DMS153 (cell line): ENCODE measurements at places on chromosomes 2 and 18.

DNA sequence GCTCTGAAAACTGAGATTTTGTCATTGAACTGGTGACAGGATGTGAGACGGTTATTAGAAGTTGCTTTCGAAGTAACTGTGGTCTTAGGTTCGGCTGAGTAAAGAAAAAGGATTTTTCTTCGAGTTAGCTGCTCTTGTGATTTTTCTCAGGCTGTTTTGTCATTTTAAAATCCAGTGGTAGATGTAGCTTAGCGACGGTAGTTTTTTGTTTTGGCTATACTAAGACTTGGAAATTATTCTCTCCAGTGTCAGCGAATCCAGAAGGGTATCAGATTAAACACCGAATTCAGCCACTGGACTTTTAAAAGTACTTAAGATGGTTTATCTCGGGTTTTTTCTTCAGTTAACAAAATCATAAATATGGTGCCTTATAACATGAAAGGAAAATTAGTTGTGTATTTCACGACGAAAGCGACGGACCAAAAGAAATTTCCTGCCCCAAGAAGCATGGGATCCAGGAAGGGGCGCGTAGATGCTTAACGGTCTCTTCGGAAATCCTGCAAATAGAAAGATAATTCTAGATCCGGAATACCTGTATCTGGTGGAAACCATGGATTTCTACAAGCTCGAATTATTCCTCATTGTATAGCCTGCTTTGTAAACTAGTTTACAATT is 1.2 kb downstream of the SFT2D3 start:
- no peak for DNase-seq

DNA sequence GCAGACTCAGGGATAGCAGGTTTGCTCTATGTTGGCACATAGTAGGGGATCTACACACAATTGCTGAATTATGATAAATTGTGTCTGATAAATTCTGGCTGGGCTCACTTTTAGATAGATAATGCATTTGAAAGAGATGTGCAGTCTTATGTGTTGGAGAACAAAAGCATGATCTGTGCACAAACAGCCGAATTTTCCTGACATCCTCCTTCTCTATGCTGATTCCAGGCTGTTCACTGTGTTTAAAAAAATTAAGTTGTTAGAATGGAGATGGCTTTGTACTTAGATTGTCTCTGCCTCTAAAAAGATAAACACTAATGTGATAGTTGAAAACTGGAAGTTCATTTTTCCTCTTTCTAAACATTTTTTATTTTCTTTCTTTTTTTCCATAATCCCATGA is 2.1 kb downstream of the CERS6 start:
- no peak for DNase-seq

DNA sequence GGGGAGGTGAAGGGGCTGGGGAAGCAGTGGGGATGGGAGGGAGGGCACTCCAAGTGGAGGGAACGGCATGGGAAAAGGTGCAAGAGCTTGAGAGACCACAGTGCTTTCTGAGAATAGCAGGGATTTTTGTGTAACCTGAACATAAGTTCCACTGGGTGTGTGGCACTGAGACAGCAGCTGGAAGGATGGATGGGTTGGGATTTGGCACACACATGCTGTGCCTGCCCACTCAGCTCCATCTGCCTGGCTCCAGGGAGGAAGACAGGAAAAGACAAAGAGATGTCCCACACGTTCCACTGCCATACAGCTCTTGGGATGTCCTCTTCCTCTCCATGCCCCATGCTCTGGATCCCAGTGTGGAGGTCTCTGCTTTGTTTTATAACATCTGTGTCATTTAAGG is 114.1 kb upstream of the TEX51 start:
- no peak for DNase-seq

DNA sequence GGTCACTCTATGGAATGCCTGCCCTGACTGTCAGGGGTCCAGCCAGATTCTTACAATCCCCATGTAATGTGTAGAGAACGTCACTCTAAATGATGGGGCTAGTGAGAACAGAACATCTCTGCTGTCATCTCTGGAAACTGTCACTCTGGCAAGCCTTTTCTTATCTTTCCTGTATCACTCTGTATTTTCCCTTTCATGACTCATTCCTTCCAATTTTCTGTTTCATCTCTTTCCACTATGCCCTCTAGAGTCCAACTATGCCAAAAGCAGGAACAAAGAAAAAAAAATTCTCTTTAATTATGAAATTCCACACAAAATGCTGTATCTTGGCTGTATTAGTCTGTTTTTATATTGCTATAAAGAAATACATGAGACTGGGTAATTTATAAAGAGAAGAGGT is 608.8 kb downstream of the ADCYAP1 start:
- DNase-seq: no peak

GRCh38 chr2:64565949-64566710 is 42.0 kb downstream of the AFTPH start:
- no peak for DNase-seq

DNA sequence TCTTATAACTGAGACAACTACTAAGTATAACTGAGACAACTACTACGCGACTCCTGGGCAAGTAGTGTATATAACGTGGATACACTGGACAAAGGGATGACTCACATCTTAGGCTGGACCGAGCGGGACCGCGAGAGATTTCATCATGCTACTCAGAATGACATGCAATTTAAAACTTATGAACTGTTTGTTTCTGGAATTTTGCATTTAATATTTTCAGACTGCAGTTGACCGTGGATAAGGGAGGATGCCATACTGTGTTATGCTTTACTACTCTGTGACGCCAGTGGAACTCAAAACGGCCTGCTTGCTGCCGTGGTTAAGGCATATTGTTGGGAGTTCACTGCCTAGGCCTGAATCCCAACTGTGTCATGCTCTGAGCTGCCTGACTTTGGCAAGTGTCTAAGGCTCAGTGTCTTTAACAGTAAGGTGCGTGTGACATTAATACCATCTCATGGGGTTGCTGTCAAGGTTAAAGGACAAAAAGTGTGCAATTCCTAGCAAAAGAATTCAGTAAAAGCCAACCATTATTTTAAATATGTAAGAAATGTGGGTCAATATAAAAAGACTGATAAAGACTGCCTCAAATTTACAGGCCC is 64.6 kb downstream of the BMP10 start:
- no peak for DNase-seq

GRCh38 chr2:230957756-230958391 is 32.8 kb upstream of the GPR55 start:
- DNase-seq: no peak

- no peak for DNase-seq
Measured at GRCh38 chr2:155866477-155866876, 466.0 kb downstream of the NR4A2 start.

- DNase-seq: no peak
Measured at GRCh38 chr2:65016789-65017188, 27.6 kb downstream of the SLC1A4 start.

DNA sequence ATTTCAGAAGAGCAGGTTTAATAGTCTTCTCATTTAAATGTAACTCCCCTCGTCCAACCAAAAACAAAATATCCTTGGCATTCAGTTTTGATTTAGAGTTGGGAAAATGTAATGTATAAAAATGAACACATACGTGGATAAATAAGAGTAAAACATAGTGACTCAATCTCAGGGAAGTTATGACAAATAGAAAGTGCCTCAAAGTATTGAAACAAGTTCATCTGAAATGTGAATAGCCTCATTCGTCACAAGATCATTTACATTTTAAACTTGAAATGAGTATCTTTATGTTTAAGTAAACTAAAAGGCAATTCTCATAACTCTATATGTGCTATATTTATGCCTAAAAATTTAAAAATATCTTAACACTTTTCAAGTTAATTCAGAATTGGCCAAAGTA is 122.2 kb upstream of the SMAD7 start:
- no peak for DNase-seq

DNA sequence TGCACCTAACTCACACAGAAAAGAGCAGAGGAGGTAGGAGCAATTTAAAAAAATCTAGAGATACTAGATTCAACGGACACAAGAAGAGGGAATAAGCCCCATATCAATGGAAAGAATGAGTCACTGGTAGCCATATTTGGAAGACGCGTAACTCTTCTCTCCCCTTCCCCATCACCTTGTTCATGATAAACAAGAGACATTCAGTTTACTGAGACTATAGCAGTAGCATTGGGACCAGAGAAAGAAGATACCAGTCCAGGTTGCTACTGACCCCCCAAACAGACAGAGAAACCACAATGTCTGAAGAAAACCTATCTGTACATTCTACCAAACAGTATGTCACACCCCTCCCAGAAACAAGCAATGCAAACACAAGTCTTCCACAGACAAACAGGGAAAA is 81.1 kb downstream of the SLC66A3 start:
- DNase-seq: no peak

DNA sequence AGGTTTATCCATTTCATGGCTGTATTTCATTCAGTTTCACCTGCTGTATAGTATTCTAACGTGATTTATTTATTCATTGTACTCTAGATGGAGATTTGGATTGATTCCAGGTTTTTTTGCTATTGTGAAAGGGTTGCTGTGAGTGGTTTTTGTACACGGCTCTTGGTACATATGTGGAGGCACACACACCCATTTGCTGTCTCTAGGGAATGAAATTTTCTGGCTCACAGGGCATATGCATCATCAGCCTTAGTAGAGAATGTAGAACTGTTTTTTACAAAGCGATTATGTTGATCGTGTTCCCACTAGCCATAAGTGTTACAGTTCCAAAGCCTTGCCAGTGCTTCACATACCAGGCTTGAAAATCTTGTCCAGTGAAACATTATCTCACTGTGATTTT is 5.1 kb downstream of the SPTBN1 start:
- DNase-seq: no peak

GRCh38 chr2:70094978-70095719 is 7.9 kb downstream of the PCBP1 start:
- DNase-seq: peak; percentile 82

GRCh38 chr2:197599285-197599965 is 76.0 kb downstream of the RFTN2 start:
- no peak for DNase-seq

GRCh38 chr2:135124924-135125886 is 73.1 kb downstream of the RAB3GAP1 start:
- DNase-seq: no peak

DNA sequence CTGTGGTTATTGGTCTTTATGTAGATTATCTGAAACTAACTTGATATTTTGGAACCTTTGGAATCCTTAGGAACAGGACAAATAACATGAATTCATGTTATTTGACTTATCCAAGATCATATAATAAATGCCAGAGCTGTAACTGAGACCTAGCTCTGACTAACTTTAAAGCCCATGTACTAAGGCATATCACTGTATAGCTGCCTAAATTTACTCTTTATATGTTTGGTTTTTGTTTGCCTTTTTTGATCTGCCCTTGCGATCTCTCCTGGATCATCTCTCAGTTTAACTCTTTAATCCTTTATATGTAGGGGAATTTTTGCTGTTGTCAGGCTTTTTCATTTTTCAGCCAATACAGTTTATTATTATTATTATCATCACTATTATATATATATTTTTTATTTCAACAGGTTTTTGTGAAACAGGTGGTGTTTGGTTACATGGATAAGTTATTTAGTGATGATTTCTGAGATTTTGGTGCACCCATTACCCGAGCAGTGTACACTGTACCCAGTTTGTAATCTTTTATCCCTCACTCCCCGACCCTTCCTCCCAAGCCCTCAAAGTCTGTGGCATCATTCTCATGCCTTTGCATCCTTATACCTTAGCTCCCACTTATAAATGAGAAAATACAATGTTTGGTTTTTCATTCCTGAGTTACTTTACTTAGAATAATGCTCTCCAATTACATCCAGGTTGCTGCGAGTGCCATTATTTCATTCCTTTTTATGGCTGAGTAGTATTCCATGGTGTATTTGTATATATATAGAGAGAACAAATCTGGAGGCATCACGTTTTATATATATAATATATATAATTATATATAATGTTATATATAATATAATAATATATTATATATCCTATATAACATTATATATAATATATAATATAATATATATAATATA is 48.9 kb downstream of the APLF start:
- DNase-seq: no peak

DNA sequence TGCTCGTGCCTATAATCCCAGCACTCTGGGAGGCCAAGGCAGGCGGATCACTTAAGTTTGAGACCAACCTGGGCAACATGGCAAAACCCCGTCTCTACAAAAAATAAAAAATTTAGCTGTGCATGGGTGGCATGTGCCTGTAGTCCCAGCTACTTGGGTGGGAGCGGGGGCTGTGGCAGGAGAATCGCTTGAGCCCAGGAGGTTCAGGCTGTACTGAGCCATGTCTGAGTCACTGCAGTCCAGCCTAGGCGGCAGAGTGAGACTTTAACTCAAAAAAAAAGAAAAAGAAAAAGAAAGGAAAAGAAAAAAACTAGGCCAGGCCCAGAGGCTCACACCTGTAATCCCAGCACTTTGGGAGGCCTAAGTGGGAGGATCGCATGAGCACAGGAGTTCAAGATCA is 30.8 kb downstream of the TWSG1 start:
- DNase-seq: no peak

- DNase-seq: no peak
Measured at GRCh38 chr2:4556135-4556896, 852.9 kb downstream of the DCDC2C start.

DNA sequence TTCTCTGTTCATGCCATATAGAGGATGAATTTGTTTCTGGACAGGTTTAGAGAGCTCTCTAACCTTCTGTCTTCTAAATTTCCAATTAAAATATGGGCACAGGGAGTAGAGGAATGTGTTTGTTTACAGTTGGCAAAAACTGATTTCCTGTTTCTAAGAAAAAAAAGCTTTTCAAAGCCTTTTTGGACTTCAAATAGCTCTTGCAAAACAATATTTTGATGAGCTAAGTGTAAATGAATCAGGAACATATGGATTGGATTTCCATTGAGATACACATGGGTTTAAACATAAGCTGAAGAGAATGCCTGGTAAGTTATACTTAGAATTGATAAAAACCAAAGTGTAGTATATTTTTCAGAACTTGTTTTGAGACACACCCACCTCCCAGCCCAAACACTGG is 677.5 kb downstream of the NYAP2 start:
- no peak for DNase-seq

DNA sequence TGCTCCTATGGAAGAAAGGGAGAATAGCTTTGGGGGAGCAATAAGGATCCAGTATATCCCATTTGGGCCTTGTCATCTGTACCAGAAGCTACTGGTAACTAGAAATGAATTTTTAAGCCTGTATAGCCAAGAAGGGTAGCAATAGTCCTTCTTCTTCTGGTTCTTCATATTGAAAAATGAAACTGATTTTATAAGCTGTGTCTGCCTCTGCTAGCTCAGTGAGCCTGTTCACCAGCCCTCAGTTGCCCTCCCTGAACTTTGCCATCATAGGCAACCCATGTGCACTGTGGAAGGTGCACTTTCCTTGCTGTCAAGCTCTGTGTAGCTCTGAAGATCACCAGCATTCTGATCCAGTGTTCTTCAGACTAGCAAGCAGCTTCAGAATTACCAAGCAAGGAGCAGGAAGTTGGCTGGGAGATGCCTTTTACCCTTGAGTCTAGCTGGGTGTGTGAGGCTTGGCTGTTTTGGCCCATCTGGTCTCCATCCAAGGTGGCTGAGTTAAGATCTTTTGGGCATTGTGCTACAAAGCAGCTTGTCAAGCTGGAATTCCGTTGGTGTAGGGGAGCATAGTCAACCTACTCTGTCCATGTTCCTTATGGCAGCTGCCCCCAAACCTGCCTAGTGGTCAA is 55.8 kb upstream of the MGAT5 start:
- DNase-seq: no peak

- no peak for DNase-seq
Measured at GRCh38 chr2:179550214-179550613, 285.6 kb upstream of the SESTD1 start.
